C1 segment of cervical spinal cord (tissue), 14 donors: ENCODE measurements at places on chromosomes 5 and 9.

GRCh38 chr5:142845954-142846398 is 75.8 kb downstream of the ARHGAP26 start:
- DNase-seq = no peak

- no peak for DNase-seq
These were observed 929.5 kb upstream of the C9orf72 start for GRCh38 chr9:28502741-28503140.

DNA sequence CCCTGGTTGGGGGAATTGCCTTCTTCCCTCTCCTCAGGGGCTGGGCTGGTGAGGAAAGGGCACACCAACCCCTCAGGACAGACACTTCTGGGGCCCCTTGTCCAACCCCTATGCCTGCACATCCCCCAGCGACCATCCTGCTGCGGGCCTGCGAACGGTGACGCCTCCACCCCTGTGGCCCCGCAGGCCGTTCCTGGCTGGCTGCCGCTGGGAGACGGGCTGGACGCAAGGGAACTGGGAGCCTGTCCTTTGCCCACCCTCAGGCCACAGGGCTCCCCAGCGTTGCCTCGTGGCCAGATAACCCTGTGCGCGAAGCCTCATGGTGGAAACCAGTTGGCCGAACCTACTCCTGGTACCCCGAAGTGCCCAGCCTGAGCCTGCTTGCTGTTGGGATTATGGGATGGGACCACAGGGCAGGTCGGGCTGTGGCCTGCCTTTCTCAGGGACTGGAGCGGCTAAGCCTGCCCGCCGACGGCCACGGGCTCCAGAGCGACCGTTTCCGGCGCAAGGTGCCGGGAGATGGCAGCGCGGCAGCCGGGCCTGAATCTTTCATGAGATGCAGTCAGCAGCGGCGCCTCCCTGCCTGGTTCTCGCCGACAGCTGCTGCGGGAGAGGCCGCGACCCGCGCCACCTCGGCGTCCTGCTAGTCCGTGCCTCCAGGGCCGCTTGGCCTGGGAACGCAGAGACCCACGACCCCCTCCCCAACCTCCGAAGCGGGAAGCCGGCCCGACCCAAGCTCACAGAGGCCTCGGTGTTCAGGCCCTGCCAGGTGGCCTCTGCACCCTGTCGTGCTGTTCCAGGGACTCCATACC is 6.5 kb upstream of the PITX1 start:
- no peak for DNase-seq

DNA sequence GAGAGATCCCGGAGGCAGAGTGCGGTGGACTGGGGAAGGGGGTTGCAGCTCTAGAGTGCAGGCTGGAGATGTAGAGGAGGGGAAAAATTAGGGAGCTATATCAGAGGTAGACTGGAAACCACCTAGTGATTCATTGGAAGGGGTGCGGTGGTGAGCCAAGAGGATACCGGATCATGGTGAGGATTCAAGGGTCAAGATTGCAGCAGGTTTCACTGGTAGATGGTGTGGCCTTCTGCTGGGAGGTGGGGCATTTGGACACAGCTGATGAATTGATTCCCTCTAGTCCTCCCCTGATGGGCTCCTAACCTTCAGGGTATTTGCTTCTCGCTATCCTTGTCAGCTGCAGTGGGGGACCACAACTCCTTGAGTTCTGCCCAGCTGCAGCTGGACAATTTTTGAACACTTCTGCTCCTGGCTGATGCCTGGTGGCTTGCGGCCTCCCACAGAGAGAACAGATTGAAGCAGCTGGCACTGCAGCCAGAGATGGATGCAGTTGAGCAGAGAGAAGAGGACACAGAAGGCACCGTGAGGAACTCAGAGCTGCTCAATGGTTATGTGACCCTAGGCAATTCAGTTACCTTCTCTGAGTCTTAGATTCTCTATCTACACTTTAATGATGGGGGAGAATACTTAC is 134.4 kb upstream of the ABCA1 start:
- no peak for DNase-seq

GRCh38 chr5:82221020-82221419 is 57.1 kb downstream of the RPS23 start:
- DNase-seq = no peak

- DNase-seq = no peak
These were observed 201.3 kb downstream of the ARHGAP26 start for GRCh38 chr5:142971303-142972013.

DNA sequence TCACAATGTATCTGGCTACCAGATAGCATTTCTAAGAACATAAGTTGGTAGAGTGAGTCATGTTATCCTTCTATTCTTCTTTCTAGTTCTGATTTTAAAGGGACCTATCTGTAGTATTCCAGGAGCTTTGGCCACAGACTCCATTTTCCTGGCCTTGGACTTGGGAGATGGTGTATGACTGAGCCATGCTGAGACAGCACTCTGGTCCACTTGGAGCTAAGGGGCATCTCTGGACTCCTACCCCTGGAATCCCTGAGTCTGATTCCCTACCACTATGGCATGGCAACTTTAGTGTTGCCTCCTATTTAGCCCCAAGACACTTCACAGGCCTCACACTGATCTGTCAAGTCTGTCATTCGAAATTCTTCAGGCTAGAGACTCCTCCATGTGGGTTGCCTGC is 58.8 kb downstream of the BAAT start:
- DNase-seq = no peak

DNA sequence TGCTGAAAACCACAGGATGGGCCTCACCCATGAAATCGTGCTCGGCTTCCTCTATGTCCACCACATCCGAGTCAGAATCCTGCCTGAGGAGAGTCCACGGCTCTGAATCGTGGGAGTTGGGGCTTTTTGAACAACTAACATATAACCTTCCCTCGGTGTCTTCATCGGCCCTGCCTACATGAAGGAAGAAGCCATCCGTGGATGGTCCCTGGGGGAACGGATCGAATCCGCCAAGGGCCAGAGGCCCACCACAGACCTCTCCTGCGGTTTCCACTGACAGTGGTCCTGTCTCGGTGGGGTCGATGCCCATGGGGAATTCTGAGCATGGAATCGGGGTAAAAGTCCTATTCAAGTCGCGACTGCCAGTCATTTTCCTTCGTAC is 85.0 kb downstream of the CAMSAP1 start:
- DNase-seq = no peak

- DNase-seq = no peak
These were observed 119.1 kb downstream of the DOCK2 start for GRCh38 chr5:169756071-169756765.

GRCh38 chr9:127506814-127507750 is 55.8 kb downstream of the LRSAM1 start:
- no peak for DNase-seq

GRCh38 chr5:162474239-162474638 is 406.7 kb downstream of the GABRG2 start:
- no peak for DNase-seq

DNA sequence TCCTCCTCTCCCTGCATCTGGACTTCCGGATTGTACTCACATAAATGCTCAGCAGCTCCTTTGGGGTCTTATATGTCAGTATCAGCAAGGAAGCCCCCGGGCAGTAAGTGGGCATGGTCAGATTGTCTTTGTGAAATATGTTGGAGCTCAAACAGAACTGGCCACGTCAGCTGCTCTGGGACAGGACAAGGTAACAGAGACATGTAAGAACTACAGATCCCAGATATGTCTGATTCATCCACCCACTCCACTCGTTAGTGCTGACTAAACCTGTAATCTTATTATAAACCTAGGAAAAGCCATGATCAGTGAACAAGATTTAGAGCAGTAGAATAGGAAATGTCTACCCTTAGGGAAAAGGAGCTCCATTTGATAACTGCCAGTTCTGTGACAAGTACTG is 561.8 kb downstream of the CETN3 start:
- DNase-seq = no peak

DNA sequence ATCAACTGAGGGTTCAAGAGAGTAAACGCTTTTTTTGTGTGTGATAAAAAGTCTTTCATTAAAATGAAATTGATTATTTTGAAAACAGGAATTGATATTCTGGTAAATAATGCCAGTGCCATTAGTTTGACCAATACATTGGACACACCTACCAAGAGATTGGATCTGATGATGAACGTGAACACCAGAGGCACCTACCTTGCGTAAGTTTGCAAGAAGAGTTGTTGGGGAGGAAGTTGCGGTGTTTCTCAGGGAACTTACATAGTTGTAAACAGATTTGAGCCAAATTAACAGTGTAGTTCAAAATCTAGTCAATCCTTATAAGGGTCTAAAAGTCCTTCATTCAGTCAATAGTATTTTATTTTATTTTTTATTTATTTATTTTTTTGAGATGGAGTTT is 28.9 kb downstream of the HSDL2 start:
- DNase-seq = no peak

GRCh38 chr9:106820866-106821265 is 42.1 kb upstream of the ZNF462 start:
- no peak for DNase-seq

- DNase-seq = peak; percentile 49
These were observed 24.8 kb downstream of the RANBP3L start for GRCh38 chr5:36276864-36277263.

DNA sequence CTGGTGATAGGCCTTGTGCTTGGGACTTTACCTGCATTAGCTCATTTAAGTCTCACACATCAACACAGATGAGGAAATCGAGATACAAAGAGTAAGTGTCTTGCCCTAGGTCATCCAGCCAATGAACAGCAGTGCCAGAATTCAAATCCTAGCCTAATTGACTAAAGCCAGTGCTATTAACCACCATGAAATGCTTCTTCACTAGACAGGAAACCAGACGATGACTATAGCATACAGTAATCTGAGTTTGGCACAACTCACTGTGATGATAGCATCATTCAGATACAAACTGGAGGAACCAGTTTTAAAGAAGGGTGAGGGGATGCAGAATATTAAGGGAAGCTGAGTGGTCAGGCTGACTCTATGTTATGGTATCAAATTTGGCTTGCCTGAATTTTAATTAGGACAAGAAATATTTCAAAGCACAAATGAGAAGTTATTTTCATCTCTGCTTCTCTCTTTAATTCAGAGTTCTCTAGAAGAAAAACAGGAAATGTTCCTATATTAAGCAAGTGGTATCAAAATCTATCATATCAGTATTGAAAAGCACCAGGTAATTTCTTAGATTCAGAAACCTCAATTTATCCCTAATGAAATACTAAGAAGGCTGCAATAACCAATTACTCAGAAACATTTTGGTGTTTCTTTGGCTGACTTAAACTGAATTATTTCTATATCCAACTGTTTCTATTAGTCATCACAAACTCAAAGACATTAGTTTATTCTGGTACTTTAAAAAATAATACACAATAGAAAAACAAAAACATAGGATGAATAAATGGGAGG is 147.0 kb upstream of the RASA1 start:
- DNase-seq = no peak

DNA sequence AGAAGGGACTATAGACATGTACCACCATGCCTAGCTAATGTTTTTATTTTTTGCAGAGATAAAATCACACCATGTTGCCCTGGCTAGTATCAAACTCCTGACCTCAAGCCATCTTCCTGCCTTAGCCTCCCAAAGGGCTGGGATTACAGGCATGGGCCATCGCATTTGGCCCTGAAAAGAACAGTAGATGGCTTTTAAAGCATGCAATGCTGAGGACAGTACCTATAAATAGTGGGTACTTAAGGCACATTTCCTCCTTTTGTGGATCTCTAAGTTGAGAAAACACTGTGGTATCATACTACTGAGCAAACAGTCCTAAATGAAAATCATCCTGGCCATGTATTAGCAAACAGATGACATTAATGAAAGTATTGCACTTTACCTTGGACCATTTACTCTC is 119.4 kb downstream of the TTC39B start:
- DNase-seq = no peak

GRCh38 chr5:68225188-68225910 is 9.8 kb downstream of the PIK3R1 start:
- no peak for DNase-seq

GRCh38 chr9:21030389-21031035 is 928 bp downstream of the HACD4 start:
- DNase-seq = no peak

DNA sequence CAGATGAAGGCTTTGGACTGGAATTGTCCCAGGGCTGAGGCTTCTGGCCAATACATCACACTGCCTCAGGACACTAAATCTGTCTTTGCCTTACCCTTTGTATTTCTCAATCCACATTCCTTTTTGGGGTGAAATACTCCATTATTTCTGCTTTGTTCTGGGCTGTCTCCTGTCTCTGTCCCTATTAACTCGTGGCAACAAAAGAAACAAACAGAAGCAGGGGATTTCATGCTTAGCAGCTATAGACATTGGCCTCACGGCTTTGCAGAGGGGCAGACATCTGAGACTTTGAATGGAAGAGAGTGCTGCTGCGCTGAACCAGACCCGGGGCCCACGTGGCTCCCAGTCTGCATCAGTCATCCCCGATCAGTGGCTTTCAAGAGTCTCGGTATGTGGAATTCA is 129.7 kb downstream of the ARL15 start:
- DNase-seq = no peak

GRCh38 chr5:95940758-95941682 is 20.6 kb downstream of the ELL2 start:
- DNase-seq = peak; percentile 26

DNA sequence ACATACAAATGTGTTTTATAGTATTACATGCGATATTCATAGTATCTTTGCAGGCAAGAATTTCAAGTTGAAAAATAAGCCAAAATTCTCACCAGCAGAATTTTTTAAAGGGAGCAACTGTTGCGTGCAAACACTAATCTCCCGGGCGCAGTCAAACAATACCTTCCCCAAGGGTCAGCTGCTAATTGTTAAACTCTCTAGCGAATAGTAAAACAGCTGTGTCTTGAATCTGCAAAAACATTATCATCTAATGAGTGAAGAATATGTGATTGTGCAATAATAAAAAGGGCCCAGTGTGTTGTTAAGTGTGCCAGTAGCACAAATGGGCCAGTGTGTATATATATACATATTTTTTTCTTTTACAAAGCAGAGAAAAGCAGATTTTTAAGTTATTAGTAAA is 131.4 kb downstream of the CCDC192 start:
- DNase-seq = no peak

DNA sequence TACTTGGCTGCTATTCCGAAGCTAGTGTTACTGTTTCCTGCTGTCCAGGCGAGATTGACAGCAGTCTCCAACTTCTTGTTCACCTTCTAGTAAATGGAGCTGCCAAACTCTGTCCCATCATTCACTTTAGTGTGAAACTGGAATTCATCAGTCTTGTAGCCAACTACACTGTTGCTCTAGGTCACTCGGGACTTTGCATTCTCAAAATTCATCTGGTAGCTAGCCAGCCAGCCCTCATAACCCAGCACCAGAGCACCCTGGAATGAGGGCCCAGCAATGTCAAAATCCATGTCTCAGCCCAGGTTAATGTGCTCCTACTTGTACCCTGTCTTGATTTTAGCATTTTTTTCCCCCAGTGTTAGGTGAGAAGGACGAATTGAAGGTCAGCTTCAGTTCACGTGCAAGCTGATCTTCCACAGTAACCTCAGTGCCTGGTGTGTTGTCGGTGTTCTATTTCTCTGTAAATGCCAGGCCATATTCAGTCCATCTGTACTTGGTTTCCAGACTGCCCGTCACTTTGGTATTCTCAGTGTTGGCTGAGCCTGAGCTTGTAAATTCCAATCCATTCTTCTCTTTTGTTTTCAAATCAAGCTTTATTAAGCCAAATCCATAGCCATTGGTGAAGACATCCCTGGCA is 28.9 kb downstream of the ZNF169 start:
- DNase-seq = no peak
